IMR-90 (cell line): ENCODE measurements at places on chromosomes 2 and 18.

GRCh38 chr2:158692372-158693103 is 102.6 kb upstream of the DAPL1 start:
- no peak for DNase-seq

GRCh38 chr2:179307616-179308371 is 43.2 kb upstream of the SESTD1 start:
- no peak for DNase-seq

- peak; percentile 45 for DNase-seq
Measured at GRCh38 chr2:218892693-218893348, 12.2 kb downstream of the WNT10A start.

DNA sequence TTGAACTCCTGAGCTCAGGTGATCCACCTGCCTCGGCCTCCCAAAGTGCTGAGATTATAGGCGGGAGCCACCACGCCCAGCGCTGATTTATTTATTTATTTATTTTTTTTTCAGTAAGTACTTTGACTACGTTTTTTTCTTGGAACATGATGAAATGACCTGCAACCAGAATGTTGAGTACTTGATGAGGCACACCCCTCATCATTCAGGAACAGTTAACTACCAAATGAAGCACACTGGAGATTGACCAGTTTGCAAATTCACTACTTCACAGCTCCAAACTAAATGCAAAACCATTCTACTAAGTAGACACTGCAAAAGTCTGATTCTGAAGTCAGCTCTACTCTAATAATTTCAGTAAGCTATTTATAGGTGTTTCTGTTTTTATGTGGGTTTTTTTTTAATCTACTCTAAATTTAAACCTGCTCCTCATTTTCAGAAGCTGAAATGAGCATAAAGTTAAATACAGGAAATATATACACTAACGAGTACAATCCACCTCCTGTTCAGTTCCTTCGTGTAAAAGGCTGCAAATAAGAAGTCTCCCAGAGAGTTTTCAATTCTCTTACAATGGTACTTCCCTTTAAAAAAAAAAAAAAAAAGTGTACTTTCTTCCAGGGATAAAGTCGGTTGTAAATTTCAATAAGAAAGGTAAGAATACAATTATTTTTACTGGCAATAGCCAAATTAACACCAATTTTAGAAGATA is 1.4 kb downstream of the GFPT1 start:
- peak; percentile 35 for DNase-seq

DNA sequence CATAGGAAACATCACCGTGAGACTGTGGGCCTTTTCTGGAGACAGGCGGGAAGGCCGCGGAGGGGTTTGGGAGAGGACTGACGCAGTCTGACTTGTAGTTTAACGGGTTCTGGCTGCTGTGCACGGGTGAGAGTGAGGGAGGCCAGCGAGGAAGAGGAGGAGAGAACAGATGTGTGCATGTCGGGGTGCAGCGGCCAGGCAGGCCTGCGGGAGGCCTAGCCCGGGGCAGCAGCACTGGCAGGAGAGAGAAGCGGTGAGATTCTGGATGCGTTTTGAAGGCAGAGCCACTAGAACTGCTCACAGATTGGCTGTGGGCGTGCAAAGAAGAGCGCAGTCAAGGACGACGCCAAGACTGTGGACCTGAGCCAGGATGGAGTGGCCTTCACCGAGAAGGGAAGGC is 53.9 kb downstream of the PTGR3 start:
- no peak for DNase-seq

DNA sequence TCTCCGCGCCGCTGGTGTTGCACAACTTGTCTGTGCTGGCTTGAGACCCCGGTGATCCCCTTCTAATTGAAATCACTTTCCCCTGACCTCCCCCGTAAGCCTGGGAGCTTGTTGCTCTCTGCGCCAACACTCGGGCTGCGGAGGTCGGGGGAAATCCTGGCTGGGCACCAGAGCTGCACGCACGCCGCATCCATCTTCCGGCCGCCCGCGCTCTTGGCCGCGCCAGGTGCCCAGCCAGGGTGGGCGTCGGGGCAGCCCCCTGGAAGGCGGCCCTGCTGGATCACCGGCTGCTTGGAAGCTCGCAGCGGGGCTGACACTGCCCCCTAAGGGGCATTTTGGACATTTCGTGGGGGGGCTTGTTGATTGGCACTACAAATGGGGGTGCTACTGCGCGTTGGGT is 280.3 kb upstream of the SKOR2 start:
- DNase-seq = no peak

GRCh38 chr2:157572725-157573124 is 55.9 kb downstream of the ACVR1C start:
- DNase-seq = no peak

- DNase-seq = no peak
Measured at GRCh38 chr2:240819858-240820606, at the start of gene KIF1A. Gene KIF1A (minus strand): TSS chr2:240820219. CDS start chr2:240797752, 22,467 bp downstream.
